ENCODE measurements at places on chromosomes 6 and 20. TPM values are rescaled to one million over a fixed set of nuclear protein-coding genes. Genes with fewer than 3 reads are reported as not detected.

- DNase-seq: no peak
These were observed 88.0 kb downstream of the CHMP4B start for GRCh38 chr20:33899106-33899505.

DNA sequence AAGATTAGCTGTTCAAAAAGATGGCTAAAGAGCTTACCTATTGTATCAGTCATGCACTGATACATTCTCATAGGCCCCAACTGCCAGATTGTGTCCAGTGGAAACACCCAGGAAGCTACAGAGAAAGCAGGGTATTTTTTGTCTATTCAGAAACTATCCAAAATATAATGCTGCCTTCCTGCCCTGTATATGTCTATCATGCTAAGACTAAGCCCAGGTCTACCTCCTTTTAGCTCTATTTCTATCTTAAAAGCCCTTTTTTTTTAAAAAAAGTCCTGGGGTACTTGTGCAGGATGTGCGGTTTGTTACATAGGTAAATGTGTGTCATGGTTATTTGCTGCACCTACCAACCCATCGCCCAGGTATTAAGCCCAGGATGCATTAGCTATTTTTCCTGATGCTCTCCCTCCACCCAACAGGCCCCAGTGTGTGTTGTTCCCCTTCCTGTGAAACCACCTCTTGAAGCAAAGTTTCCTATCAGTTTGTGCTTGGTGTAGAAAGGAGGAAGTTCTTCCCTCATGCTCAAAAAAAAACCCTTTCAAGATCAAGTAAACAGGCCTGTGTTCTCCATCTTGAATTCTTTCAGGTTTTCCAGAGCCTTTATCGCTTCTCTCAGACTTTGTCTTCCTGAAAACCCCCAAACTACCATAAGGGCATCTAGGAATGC lies 514 bp downstream of the DEFB129 start:
- no peak for DNase-seq

- no peak for DNase-seq
These were observed 8.7 kb downstream of the TAF4 start for GRCh38 chr20:62056975-62057374.

DNA sequence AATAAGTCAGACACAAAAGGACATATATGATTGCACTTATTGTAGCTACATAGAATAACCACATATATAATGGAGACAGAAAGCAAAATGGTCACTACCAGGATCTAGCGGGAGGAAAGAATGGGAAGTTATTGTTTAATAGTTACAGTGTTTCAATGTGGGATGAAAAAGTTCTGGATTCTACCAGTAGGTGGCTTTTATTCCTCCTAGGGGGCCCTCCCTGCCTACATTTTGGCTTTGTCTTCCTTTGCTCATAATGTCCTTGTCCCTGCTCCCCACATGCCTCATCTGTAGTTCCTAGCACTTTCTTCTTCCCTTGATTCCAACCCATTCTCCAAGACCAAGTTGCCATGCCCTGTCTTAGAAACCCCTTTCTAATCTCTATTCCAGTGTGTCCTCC lies 16.3 kb downstream of the ZNF133 start:
- no peak for DNase-seq

GGTLC1 gene
- not detected for total RNA-seq

LINC00237 gene
- not detected for total RNA-seq
